ENCODE measurements at places on chromosomes 11 and 22.
A peak's percentile ranks its signal among the peaks of the same experiment; 100 is the strongest.

GRCh38 chr11:104343578-104343977 is 179.6 kb upstream of the PDGFD start:
- DNase-seq: no peak

GRCh38 chr11:61645179-61645868 is 34.9 kb upstream of the DAGLA start:
- DNase-seq: no peak

- DNase-seq: no peak
Observed at GRCh38 chr11:93651052-93651451, 10.4 kb upstream of the CEP295 start.

DNA sequence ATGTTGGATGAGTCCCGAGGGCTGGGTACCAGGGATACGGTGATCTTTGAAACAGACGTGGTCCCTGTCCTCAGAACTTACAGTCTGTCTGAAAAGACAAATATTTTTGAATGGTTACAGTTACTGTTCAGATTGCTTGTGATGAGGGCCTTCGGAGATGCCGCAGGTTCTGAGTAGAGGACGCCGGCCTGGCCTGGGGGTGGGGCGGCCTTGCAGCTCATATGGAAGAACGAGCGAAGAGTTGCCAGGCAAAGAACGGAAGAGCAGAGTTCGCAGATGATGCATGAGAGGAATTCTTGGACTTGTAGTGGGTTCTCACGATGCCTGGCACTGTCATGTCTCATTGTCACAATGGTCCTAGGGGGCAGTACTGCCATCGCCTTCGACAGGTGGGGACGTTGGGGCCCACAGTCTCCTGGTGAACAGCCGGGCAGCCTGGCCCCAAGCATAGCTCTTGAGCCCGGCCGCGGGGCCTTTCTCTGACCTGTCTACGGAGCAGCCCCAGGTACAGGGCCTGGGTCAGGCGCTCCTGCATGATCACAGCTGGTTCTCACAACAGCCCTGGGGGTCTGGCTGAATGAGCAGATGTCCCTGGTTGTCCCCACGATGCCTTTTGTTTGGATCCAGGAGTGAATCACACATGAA is 60.9 kb upstream of the PARVG start:
- no peak for DNase-seq

GRCh38 chr11:31301549-31302510 is 67.7 kb downstream of the DCDC1 start:
- no peak for DNase-seq

DNA sequence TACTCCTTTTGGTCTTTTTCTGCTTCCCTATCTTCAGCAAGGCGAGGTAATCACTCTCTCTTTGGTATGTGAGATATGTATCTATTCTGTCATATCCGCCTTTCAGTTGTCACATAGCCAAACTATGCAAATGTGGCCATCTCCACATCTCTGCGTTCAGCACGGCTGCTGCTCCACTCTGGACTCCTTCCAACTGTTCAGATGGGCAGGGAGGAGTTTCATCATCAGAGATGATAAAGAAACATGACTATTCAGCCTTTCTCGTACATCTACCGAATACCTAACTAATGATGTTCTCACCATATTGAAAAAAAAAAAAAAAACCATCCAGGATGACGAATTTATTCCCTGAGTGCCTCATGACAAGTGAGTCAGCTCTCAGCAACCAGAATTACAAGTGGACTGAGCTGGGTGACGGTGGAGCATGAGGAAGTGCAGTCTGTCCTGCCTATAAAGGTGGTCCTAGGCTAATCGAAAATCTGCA is 899.6 kb downstream of the OPCML start:
- no peak for DNase-seq

DNA sequence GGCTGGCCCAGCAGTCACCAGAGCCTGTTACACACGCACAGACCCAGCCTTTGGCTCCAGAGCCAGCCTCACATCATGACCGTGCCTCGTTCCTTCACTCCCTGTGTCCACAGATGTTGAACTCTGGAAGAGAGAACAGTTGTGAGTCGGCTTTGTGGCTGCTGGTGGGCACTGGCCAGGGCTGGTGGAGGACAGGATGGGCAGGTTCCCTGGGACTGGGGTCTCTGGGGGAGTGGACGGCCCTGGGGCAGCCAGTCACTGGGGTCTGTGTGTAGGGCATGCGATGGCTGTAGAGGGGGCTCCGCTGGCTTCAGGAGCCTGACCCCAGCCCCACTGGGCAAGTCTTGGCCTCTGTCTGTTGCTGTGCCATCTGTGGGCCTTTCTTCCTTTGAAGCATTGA is 1070.1 kb downstream of the BRD1 start:
- DNase-seq: no peak

- no peak for DNase-seq
Observed at GRCh38 chr11:104146943-104147342, 17.0 kb downstream of the PDGFD start.

GRCh38 chr11:130872981-130873380 is 43.3 kb downstream of the SNX19 start:
- DNase-seq: no peak

GRCh38 chr22:20080776-20081654 is 974 bp downstream of the DGCR8 start:
- DNase-seq: no peak

GRCh38 chr11:70522593-70523311 is 124.4 kb downstream of the CTTN start:
- DNase-seq: no peak

GRCh38 chr22:44625981-44626687 is 75.9 kb upstream of the PRR5 start:
- peak; percentile 58 for DNase-seq

DNA sequence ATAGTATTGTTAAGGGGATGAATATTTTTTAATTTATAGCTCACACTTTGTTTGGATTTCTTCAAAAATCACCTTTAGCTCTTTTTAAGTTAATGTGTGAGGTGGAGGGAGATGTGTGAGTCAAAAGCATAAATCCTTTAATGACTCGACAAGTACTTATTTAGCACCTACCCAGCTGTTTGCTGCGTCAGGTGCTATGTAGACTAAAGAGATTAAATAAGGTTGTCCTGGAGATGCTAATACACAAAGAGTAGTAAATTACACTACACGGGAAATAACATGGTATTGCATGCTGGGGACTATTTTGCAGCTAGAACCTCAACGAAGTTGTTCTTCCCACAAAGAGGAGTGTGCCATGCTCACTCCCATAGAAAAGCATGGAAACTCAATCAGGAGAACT is 583.3 kb upstream of the TENM4 start:
- DNase-seq: no peak

- no peak for DNase-seq
Observed at GRCh38 chr22:44538518-44539315, 40.7 kb upstream of the RTL6 start.

- no peak for DNase-seq
Observed at GRCh38 chr22:44483878-44484277, 14.2 kb downstream of the RTL6 start.

GRCh38 chr22:49497266-49497665 is 330.4 kb downstream of the BRD1 start:
- DNase-seq: no peak

DNA sequence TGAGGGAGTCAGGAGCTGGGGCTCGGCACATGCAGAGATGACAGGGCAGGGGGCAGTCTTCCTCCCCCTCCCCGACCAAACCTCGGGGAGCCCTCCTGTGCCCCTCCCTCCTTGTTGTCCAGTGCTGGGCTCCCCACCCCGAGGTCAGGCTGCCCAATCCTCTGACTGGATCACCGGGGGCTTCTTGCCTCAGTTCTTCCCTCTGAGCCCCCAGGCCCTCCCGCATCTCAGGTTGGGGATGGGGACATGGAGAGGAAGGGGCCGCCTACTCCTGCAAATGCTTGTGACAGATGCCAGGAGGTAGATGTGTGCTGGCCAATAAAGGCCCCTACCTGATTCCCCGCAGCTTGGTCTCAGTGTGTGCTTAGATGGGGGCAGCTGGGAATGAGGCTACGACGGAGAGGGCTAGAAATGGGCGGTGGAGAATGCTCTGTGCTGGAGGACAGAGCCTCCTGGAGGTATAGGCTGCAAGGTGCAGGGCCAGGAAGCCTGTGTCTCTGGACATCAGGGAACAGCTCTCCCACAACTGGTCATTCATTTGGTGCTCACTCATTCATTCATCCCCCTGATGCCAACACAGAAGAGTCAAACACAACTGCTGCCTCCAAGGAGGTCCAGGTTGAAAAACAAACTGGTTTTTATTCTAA is 8.4 kb downstream of the RHBDD3 start:
- DNase-seq: no peak

GRCh38 chr22:22167791-22168189 is 76.8 kb upstream of the VPREB1 start:
- no peak for DNase-seq

GRCh38 chr11:19696073-19696472 is 16.6 kb upstream of the NAV2 start:
- no peak for DNase-seq

DNA sequence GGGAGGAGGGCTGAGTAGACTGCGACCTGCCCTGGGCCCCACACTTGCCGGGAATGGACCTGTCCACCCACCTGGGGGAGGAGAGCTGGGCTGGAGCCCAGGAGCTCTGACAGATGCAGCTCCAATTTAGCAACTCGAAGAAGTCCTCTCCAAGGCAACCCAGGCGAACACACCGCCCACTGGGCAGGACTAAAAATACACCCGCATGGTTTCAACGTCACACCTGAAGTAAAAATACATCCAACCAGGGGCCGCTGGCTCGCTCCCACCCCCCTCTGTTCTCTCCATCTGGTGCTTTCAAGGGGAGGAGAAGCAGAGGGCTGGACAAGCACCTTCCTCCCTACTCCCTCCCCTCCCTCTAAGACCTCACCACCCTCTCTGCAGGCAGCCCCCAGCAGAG is 119.9 kb downstream of the FEZ1 start:
- no peak for DNase-seq

DNA sequence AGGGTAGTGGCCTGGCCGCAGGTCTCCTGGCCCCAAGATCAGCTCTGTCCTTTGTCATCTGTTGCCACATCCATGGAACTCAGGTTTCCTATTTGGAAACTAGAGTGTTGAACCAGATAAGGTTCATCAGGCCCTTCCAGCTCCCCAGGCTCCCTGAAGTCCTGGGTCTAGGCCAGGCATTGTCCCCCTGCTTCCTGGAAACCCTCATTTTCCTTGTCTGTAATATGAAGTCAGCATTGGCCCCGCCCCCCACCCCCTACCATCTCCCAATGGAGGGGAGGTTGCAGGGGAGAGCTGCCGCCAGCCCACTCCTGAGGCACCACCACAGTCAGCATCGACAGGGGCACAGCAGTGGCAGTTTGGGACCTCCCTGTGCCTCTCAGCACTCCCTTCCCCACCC is 9.0 kb upstream of the MS4A10 start:
- no peak for DNase-seq

DNA sequence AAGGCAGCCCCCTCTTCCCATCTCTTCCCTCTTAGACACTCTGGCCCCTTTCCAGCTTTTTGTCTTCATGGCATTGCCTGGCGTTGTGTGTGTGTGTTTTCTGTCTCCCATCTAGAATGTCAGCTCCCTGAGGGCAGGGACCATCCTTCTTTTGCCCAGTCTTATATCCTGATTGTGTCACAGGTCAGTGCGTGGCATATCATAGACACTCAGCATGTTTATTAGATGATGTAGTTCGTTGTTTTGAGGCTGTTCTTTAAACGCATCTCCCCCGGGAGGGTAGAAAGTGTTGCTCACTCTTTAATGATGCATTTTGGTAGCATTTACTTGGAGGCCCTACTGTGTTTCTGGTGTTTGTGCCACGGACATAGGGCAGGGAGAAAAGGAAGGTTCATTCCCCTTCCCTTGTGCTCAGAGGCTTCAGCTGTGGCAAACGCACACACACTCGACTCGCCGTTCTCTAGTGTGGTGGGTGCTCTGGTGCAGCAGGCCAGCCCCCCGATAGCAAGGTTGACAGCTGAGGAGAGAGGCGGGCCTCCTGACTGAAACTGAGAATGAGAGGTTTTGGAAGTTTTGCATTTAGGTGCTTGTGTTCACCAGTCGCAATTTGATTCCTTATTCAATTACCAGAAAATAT is 60.2 kb downstream of the TNRC6B start:
- DNase-seq: no peak

- no peak for DNase-seq
Observed at GRCh38 chr11:121467965-121468364, 15.2 kb upstream of the SORL1-AS1 start.

- DNase-seq: no peak
Observed at GRCh38 chr11:128477278-128477677, 110.1 kb downstream of the ETS1 start.

DNA sequence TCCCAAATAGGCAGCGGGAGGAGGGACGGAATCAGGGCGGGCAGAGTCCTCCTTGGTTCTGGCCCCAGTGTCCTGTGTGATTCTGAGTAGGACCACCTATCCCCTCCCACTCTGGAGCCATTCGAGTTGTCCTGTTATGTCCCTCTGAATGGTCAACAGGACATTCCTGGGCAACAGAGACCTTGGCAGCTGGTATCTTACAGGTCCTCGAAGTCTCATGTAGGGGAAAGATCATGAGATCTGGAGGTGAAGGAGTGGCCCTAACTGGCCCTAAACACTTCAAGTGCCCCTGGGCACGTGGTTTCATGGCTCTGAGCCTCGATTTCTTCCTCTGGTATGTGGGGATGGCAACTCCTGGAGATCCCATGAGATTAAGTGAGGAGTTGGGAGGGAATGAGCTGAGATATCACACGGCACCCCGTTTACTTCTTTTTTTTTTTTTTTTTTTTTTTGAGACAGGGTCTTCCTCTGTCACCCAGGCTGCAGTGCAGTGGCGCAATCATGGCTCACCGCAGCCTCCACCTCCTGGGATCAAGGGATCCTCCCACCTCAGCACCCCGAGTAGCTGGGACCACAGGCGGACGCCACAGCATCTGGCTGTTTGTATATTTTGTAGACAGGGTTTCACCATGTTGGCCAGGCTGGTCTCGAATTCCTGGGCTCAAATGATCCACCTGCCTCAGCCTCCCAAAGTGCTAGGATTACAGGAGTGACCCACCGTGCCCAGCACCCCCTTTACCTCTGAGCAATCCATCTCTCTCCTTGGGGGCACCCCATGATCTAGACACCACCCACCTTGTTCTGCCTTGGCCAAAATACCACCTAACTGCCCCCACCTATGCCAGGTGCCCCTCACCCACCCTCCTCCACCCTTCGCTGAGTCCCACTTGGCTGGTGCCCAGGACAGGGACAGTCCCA is 6.8 kb downstream of the LIF start:
- no peak for DNase-seq

DNA sequence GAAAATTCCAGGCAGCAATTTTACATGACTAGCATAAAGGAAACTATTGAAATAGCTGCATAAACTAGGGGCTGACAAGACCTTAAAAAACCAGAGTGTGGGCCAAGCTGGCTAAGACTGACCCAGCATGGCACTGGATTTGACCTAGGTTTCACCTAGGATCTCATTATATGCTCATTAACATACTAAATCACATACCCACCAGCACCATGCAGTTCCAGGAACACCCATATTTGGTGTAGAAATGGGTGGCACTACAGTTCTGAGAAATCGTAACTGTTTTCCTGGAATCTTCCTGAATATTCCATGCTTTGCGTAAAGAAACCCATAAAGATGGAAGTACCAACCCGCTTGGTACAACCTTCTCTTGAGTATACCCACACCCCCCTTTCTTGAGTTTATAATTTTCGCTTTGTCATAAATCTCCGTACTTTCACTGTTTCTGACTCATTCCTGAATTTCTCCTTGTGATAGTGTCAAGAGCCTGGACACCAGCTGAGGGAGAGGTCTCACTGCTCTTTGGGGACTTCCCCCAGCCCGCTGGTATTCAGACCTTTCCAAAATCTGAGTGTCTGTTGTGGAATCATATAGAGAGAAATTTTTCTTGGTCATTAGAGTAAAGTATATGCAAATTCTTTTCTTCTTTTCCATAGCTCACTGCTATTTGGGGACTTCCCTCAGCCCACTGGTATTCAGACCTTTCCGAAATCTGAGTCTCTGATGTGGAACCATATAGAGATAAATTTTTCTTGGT is 55.1 kb downstream of the MTMR3 start:
- DNase-seq: no peak

All from stimulated activated CD8-positive, alpha-beta memory T cell treated with anti-CD3 and anti-CD28 coated beads, Interleukin-4, amount 100 ng/mL, for 1 hour (primary cell).